ENCODE measurements at places on chromosomes 7 and 10.

- no peak for DNase-seq
Observed at GRCh38 chr10:105981679-105982078, 1182.8 kb downstream of the SORCS1 start.

DNA sequence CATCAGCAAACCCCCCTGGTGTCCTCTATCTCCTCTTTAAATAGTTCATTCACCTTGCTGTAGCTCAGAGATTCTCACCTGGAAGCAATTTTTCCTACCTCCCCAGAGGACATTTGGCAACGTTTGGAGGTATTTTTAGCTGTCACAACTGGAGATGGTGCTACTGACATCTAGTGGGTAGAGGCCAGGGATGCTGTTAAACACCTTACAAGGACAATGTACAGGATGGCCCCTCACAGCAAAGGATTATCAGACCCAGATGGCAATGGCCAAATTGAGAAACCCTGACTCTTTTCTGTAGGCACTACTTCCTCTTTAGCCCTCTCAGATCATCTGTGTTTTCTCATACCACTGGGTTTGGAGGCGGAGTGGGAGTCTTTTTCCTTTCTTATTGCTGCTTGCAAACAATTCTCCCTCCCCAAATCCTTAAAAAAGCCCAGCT is 13.2 kb upstream of the TRA2A start:
- DNase-seq: peak; percentile 15

- DNase-seq: peak; percentile 86
Observed at GRCh38 chr7:129494041-129494440, 8.3 kb upstream of the SMKR1 start.

- DNase-seq: no peak
Observed at GRCh38 chr10:80296942-80297341, 7.5 kb upstream of the MAT1A start.

DNA sequence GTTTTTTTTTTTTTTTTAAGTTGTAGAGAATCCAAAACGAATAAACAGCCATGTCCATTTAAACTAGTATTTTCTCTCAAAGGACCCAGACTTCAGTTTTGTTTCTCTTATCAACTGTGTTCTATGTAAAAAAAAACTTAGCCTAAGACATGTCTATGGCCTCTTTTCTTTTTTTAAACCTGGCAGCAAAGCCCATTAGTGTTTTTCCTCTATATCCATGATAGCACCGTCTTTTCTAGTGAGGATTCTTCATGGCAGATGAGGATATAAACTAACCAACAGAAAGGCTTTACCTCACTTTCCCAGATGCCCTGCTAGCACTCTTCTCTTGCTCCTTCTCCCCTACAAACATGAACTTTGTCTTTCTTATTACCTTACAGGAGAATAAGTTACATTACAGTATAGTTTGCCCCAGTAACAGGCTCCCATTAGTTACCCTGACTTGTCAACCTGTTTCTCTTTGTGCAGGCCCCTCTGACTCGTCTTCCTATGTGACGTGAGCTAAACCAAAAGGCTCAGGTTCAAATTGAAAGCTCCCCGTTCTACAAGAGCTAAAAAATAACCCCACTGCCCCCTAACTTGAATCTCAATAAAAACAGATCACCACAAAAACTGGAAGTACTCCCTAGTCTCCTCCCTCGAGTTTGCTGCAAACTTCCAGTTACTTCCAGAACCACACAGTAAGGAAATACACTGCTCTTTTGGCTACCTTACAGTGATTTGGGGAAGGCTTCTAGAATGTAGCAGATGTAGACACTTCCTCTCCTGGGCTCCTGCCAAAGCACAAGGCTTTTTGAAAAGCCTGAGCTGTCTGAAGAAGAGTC is 20.1 kb downstream of the P4HA1 start:
- DNase-seq: peak; percentile 50

GRCh38 chr7:129825209-129825970 is 127.4 kb downstream of the UBE2H start:
- DNase-seq: peak; percentile 67

GRCh38 chr10:126833542-126833941 is 71.7 kb upstream of the DOCK1 start:
- DNase-seq: no peak

GRCh38 chr7:114519240-114519639 is 104.6 kb downstream of the FOXP2 start:
- peak; percentile 3 for DNase-seq

- DNase-seq: peak; percentile 47
Observed at GRCh38 chr10:63644418-63645142, 123.4 kb downstream of the REEP3 start.

DNA sequence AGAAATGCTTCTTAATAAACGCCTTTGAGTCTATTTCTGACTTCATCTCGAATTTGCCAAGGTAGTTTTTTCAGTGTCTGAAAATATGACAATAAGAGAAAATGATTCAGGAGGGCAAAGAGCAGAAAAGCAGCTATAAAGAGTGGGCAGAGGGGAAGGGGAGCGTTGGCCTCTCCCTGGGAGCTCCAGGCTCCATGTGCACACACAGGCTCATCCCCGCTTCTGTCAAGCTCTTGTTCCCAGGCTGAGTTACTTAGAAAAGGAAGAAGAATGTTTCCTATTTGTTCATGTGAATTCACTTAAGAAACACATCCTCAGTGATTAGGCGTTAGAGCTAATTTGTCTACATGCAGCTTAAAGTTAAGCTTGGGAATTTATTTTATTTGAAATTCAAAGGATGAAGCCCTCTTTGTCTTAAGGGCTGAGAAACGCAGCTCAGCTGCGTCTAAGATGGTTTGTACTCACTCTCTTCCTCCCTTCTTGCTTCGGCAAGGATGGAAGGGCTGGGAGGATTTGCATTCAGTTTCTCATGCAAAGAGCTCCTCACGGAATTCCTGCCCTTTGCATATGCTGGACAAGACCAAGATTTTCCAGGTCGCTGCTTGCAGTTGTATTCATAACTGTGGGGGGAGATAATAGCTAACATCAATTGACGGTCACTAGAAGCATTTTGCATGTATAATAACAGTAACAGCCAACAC is 29.0 kb upstream of the ATXN7L1 start:
- no peak for DNase-seq

GRCh38 chr10:5630112-5630436 is 36.3 kb downstream of the ASB13 start:
- DNase-seq: no peak

GRCh38 chr7:74097937-74098614 is 14.5 kb downstream of the LIMK1 start:
- peak; percentile 85 for DNase-seq

GRCh38 chr10:30313579-30314350 is 35.3 kb downstream of the MTPAP start:
- no peak for DNase-seq

GRCh38 chr7:158054081-158054480 is 533.5 kb downstream of the PTPRN2 start:
- DNase-seq: no peak

DNA sequence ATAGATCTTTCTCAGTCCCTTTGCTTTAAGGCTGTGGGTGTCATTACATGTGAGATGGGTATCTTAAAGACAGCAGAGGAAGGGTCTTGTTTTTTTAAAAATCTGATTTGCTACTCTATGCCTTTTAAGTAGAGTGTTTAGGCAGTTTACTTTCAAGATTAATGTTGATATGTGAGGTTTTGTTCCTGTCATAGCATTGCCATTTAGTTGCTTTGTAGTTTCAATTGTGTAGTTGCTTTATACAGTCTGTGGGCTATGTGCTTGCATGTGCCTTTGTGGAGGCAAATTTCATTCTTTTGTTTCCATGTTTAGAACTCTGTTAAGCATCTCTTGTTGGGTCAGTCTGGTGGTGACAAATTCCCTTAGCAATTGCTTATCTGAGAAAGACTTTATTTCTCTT is 54.6 kb downstream of the ZNF783 start:
- DNase-seq: no peak
